ENCODE measurements at places on chromosomes 16 and 17.

DNA sequence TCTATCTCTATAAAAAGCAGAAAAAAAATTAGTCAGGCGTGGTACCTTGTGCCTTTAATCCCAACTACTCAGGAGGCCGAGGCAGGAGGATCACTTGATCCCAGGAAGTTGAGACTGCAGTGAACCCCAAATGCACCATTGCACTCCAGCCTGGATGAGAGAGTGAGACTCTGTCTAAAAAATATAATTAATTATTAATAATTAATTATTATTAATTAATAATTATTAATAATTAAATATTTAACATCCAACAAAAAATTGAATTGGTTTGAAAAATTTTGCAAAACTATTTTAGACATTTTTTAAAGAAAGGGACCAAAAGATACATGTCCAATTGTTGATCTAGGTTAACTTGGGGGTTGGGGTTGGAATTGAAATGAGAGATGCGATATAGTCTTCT, 51.0 kb downstream of the MYH3 start:
- DNase-seq = no peak

GRCh38 chr16:65388592-65388991, 266.7 kb upstream of the CDH11 start:
- DNase-seq = no peak

- DNase-seq = no peak
Measured at GRCh38 chr16:729768-730665, 3.1 kb downstream of the HAGHL start.

DNA sequence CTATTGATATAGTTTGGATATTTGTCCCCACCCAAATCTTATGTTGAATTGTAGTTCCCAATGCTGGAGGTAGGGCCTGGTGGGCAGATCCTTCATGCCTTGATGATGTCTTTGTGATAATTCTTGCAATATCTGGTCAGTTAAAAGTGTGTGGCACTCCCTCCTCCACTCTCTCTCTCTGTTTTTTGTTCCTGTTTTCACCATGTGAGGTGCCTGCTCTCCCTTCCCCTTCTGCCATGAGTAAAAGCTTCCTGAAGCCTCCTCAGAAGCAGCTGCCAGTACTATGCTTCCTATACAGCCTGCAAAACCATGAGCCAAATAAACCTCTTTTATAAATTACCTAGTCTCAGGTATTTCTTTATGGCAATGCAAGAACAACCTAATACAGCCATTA, 47.3 kb downstream of the TOM1L2 start:
- DNase-seq = no peak

Data from NCI-H187 treated with DMSO at 0.1 percent for 48 hours (cell line).